ENCODE measurements at places on chromosomes 5 and 9.
A peak's percentile ranks its signal among the peaks of the same experiment; 100 is the strongest.

DNA sequence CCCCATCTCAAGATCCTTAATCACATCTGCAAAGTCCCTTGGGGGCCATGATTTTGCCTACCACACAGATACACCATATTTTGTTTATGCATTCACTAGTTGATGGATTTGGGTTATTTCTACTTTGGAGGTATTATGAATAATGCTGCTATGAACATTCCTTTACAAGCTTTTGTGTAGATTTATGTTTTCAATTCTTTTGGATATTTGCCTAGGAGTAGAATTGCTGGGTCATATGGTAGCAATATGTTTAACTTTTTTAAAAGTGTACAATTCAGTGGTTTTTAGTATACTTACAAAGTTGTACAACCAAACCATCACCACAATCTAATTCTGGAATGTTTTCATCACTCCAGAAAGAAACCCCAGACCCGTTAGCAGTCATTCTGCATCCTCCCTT is 7.8 kb upstream of the ANP32B start:
- no peak for DNase-seq
- H3K27ac ChIP-seq = no peak overlapping the region
- H3K4me3 ChIP-seq = no peak overlapping the region

GRCh38 chr5:91031402-91031752 is 351.7 kb downstream of the ARRDC3 start:
- peaks cover 8% of the 10 kb centered on the region for H3K4me1 ChIP-seq
- no peaks in the 10 kb centered on the region for H3K27me3 ChIP-seq
- DNase-seq = no peak
- no peaks in the 10 kb centered on the region for H3K36me3 ChIP-seq

DNA sequence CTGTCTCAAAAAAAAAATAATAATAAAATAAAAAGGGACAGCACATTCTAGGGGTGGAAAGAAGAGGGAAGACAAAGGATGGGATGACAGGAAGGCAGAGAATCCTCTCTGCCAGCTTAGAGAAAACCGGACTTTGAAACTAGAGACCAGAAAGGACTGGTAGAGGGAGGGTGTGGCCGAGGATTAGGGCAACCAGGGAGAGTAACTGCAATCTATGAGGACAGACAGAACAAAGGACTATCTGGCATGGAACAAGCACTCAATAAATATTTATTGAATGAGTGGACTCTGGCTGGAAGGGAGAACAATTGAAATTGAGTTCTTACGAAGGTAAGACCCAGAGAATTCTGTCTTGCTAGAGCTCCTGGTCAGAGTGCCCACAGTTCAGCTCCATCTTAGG is 2.4 kb downstream of the GBA2 start:
- peaks cover 14% of the 10 kb centered on the region for H3K36me3 ChIP-seq
- peaks cover 22% of the 10 kb centered on the region for H3K4me1 ChIP-seq
- peak overlapping the region; percentile 94 for H3K27ac ChIP-seq
- peak overlapping the region; percentile 95 for H3K4me3 ChIP-seq

GRCh38 chr9:112361601-112362000 is 18.3 kb upstream of the HSDL2 start:
- DNase-seq = no peak
- H3K4me3 ChIP-seq = no peak overlapping the region
- H3K4me1 ChIP-seq = no peaks in the 10 kb centered on the region
- H3K27ac ChIP-seq = no peak overlapping the region
- H3K36me3 ChIP-seq = no peaks in the 10 kb centered on the region

DNA sequence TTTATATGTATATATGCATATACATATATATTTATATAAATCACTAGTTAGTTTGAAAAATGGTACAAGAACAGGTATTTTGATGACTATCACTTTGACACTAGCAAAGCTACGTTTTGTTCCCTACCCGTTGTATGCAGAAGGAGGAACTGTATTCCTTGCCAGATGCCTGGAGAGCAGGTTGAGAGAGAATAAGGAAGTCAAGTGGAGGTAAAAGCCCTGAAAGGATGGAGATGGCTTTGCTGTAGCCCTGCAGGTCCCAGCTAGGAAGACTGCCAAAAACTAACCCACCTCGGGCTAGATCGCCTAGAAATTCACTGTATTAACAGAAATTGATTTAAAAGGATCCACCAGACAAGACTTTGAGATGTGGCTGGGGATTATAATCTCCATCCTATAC is 229.3 kb downstream of the RFX3 start:
- no peaks in the 10 kb centered on the region for H3K4me1 ChIP-seq
- H3K27me3 ChIP-seq = no peaks in the 10 kb centered on the region
- H3K4me3 ChIP-seq = no peak overlapping the region
- no peak for DNase-seq
- no peak overlapping the region for H3K27ac ChIP-seq
- no peaks in the 10 kb centered on the region for H3K36me3 ChIP-seq

DNA sequence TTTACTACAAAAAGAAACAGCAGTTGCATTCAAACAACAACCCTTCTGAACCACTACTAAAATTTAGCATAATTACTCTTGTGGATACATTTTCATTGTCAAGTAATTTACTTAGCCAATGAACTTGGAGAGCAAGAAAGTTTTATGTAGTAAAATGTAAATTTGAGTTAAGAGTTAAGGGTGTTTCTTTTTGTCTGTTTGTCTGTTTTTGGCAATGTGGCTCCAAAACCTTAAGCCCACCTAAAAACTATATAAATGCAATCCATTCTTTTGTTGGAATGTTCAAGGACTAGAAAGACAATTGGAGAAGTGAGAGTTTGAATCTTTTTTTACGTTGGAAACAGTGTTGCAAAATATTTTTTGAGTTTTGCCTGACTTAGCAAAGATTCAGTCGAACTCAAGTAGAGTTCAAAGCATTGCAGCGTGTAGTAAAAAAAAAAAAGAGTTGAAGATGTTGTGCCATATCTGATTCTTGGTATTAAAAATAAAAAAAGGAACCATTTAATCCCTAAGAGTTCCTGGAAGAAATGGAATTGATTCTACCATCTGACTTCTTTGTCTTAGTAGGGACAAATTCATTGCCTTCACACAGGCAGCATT is 867 bp downstream of the SYK start:
- no peaks in the 10 kb centered on the region for H3K4me1 ChIP-seq
- H3K27me3 ChIP-seq = peaks cover 17% of the 10 kb centered on the region
- no peaks in the 10 kb centered on the region for H3K36me3 ChIP-seq

- DNase-seq = no peak
- peaks cover 9% of the 10 kb centered on the region for H3K36me3 ChIP-seq
- H3K27me3 ChIP-seq = no peaks in the 10 kb centered on the region
These were observed 3.0 kb upstream of the TUT7 start for GRCh38 chr9:86356871-86357866.

DNA sequence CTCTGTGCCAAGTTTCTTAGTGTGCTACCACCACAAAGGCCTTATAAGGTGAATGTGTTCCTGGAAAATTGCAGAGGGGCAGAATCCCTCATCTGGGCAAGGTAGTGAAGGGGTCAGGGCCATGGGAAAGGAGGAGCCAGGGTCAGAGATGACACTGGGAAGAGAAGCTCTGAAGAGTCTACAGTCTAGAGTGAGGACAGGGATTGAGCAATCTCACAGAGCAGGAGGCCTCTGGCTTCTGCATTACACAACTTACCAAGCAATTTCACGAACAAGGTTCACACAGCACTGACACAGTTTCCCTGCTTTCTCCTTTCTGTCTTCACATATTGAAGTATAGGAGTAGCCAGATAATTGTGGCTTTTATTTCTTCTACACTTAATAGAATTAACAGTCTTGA is 24.5 kb upstream of the IDNK start:
- no peaks in the 10 kb centered on the region for H3K36me3 ChIP-seq
- no peaks in the 10 kb centered on the region for H3K27me3 ChIP-seq
- no peak overlapping the region for H3K4me3 ChIP-seq

GRCh38 chr5:89932771-89933181 is 476.8 kb downstream of the CETN3 start:
- H3K4me1 ChIP-seq = peaks cover 11% of the 10 kb centered on the region
- no peaks in the 10 kb centered on the region for H3K27me3 ChIP-seq
- no peak for DNase-seq

DNA sequence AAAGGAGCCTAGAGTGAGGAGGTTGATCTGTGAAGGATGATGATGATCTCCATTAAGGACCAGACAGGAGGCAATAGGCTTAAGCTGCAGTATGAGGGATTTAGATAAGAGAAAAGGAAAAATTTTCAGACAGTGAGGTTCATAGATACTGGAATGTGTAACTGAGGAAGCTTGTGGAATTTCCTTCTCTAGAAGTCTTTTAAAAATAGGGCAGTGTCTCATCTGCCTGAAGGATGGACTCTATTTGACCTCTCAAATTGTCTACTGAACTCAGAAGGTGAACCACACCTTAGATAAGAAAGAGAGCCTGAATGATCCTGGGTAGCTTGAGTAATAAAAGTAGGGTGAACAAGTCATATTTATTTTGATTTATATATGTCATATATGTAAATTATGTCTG is 148.2 kb upstream of the CDKN2B start:
- H3K27me3 ChIP-seq = no peaks in the 10 kb centered on the region
- no peaks in the 10 kb centered on the region for H3K4me1 ChIP-seq
- no peak overlapping the region for H3K27ac ChIP-seq
- DNase-seq = no peak
- H3K36me3 ChIP-seq = no peaks in the 10 kb centered on the region

DNA sequence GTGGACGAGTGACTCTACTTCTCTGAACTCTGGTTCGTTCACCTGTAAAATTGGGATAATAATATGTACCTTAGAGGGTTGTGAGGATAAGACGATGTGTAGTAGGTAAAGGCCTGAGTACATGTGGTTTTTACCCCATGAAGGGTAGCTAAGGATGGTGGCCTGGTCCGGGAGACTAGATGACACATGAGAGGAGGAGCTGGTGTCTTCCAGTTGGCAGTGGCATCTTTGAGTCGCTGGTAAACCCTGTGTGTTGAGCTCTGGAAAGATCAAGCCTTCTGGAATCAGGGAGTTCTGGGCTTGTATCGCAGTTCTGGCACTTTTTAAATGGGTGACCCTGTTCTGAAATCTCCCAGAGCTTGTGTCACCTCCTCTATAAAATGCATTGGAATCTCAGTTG is 166.4 kb upstream of the ZNF618 start:
- DNase-seq = no peak
- H3K4me3 ChIP-seq = no peak overlapping the region
- no peak overlapping the region for H3K27ac ChIP-seq
- no peaks in the 10 kb centered on the region for H3K27me3 ChIP-seq
- H3K36me3 ChIP-seq = no peaks in the 10 kb centered on the region
- no peaks in the 10 kb centered on the region for H3K4me1 ChIP-seq

GRCh38 chr5:66757219-66757833 is 161.1 kb downstream of the MAST4 start:
- peaks cover 2% of the 10 kb centered on the region for H3K27me3 ChIP-seq
- DNase-seq = peak; percentile 28
- H3K36me3 ChIP-seq = no peaks in the 10 kb centered on the region
- no peaks in the 10 kb centered on the region for H3K4me1 ChIP-seq
- no peak overlapping the region for H3K27ac ChIP-seq

DNA sequence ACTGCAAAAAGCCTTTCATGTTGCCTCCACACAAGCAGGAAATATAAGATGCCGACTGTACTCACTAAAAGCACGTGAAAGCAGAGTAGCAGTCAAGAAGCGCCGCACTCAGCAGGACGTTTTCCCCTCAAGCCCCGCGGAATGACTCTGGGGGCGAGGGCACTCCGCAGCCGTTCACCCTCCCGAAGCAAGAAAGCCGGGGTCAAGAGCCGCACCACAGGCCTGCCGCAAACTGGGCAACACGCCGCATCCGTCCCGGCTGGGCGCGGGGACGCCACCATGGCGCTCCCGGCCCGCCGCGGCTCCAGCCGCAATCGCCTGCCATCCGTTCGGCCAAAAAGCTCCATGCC is 364 bp downstream of the RPS6 start:
- DNase-seq = no peak
- H3K4me1 ChIP-seq = no peaks in the 10 kb centered on the region
- H3K4me3 ChIP-seq = peak overlapping the region; percentile 69
- peak overlapping the region; percentile 86 for H3K27ac ChIP-seq

GRCh38 chr5:68344447-68345111 is 129.0 kb downstream of the PIK3R1 start:
- H3K27ac ChIP-seq = no peak overlapping the region
- no peaks in the 10 kb centered on the region for H3K36me3 ChIP-seq
- H3K4me3 ChIP-seq = no peak overlapping the region
- no peaks in the 10 kb centered on the region for H3K27me3 ChIP-seq
- no peak for DNase-seq

DNA sequence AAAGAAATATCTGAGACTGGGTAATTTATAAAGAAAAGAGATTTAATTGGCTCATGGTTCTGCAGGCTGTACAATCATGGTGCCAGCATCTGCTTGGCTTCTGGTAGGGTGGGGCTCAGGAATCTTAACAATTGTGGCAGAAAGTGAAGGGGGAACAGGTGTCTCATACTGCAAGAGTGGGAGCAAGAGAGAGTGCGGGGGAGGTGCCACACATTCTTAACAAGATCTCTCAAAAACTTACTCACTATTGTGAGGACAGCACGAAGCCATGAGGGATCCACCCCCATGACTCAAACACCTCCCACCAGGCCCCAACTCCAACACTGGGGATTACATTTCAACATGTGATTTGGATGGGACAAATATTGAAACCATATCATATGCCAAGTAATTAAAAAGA is 70.1 kb upstream of the PANK3 start:
- H3K4me1 ChIP-seq = no peaks in the 10 kb centered on the region
- H3K4me3 ChIP-seq = no peak overlapping the region
- H3K36me3 ChIP-seq = no peaks in the 10 kb centered on the region
- no peak for DNase-seq
- no peak overlapping the region for H3K27ac ChIP-seq
- peaks cover 3% of the 10 kb centered on the region for H3K27me3 ChIP-seq

DNA sequence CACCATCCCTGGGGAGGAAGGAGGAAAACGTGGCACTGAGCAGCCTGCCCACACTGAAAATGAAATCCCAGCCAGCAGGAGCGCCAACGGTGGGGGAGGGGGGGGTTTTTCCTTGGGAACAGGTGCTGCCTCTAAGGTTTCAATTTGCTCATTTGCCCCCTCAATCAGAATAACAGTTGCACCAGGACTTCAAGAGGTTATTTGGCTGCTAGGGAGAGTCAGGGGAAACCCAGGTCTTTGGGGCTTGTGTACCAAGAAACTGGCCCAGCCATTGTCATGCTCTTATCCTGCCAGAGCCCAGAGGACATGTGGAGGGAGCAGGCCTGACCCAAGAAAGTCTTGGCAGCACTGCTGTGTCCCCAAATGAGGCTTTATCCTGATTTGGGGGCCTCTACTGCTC is 66.5 kb downstream of the NDFIP1 start:
- H3K27me3 ChIP-seq = no peaks in the 10 kb centered on the region
- DNase-seq = no peak
- H3K36me3 ChIP-seq = no peaks in the 10 kb centered on the region
- H3K4me1 ChIP-seq = no peaks in the 10 kb centered on the region

DNA sequence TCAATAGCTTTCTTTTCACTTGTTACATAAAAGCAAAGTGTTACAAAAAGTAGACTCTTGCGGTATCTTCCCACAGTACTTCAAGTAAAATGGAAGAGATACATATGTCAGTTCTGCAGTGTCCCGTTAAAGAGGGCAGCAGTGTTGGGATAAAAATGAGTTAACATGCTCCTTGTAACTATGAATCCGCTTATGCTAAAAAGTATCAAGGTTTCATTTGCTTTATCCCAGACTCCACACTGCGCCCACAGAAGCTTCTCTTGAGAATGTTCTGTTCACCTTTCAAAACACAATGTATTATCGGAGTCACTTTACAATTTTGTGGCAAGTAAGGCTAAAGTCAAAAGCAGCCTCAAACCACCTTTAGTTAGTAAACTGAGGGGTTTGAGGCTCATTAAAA is 790 bp downstream of the PTAR1 start:
- H3K27me3 ChIP-seq = no peaks in the 10 kb centered on the region
- peaks cover 8% of the 10 kb centered on the region for H3K4me1 ChIP-seq
- H3K27ac ChIP-seq = peak overlapping the region; percentile 90
- H3K36me3 ChIP-seq = no peaks in the 10 kb centered on the region

- H3K27me3 ChIP-seq = no peaks in the 10 kb centered on the region
- H3K4me3 ChIP-seq = no peak overlapping the region
- H3K36me3 ChIP-seq = no peaks in the 10 kb centered on the region
- no peaks in the 10 kb centered on the region for H3K4me1 ChIP-seq
These were observed 627.3 kb upstream of the NUDT12 start for GRCh38 chr5:104189909-104190308.

Data from Panc1 (cell line).